ENCODE measurements at places on chromosomes 3 and 15. TPM values are rescaled to one million over a fixed set of nuclear protein-coding genes. Genes with fewer than 3 reads are reported as not detected.

Gene COL6A6
- total RNA-seq = 20.1 TPM

- no peaks in the 10 kb centered on the region for H3K4me1 ChIP-seq
- no peak overlapping the region for H3K27ac ChIP-seq
- H3K27me3 ChIP-seq = no peaks in the 10 kb centered on the region
- no peaks in the 10 kb centered on the region for H3K36me3 ChIP-seq
- DNase-seq = no peak
- H3K4me3 ChIP-seq = no peak overlapping the region
Observed at GRCh38 chr15:96583671-96584070, 253.2 kb downstream of the NR2F2 start.

DNA sequence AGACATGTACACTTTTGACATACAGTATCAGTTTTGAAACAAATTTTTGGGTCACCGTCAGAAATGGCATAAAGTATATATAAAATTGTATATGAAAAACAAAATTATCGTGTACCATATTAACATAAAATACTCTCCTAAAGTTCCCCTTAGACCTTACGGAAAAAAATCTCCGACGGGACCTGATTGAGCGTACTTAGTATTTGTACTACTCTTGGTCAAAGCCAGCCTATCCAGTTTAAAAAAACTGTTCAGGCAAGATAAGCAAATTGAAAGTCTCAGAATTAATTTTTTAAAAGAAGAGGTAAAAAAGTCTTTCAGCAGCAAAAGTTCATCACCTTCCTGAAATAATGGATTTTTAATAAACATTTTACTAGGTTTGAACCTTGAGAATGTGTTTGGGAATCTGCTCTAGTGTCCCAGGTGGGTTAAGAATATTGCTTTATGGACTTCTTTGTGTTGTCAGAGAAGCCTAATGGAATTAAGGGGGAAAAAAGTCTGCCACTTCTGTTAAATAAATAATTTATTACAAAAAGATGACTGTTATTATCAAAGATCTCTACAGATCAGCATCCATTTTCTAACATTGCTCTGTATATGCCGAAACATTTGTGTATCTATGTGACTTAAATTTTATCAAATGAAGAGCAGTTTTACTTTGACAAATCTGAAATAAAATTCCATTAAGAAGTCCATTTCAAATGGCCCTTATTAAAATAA lies 48.6 kb downstream of the ZBTB20 start:
- H3K4me1 ChIP-seq = peaks cover 15% of the 10 kb centered on the region
- no peak overlapping the region for H3K4me3 ChIP-seq
- H3K36me3 ChIP-seq = no peaks in the 10 kb centered on the region
- peak overlapping the region; percentile 82 for H3K27ac ChIP-seq
- H3K27me3 ChIP-seq = no peaks in the 10 kb centered on the region

- H3K27me3 ChIP-seq = no peaks in the 10 kb centered on the region
- no peaks in the 10 kb centered on the region for H3K36me3 ChIP-seq
- no peak overlapping the region for H3K27ac ChIP-seq
Observed at GRCh38 chr15:71168166-71168834, 53.0 kb downstream of the THSD4 start.

DNA sequence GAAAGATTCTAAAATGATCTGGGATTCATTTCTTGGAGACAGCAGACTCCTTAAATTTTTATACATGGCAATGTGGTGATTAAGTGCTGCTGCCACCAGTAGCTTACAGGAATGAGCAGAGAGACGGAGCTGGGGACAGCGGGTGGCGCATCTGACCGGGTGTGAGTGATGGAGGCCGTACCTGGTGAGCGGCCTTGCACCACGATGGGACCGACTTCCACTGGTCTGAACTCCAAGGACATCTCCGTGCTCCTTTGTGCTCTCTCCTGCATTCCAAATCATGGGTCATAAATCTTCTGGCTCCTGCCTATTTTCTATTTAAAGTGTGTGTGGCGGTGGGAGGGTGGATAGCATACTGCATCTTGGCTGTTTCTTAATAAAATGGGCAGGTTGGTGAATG lies 262.6 kb downstream of the ABHD5 start:
- H3K4me1 ChIP-seq = no peaks in the 10 kb centered on the region
- peak; percentile 21 for DNase-seq

DNA sequence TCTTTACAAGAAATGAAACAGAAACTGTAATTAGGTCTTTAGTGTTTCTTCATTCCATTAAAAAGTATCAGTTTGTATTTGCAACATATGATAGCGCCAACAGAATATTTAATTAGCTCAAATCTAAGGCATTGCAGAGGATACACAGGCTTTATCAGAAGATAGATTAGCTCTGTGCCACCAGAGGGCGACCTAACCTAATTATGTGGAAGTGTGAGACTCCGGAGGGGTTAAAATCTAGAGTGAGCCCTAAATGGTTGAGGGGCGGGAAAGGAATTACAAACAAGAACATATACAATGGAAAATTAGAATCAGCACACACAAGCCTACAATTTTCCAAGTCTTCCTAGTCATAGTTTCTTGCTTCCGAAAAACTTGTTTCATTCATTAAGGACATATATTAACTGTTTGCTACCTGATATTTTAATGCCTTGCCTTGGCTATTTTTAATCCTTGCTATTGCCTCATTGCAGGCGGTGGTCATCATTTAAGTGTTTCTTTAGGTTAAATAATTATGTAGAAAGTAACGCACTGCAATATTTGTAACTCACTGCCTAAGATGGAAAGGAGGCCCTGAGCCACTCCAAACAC lies 18.0 kb upstream of the RYR3 start:
- no peaks in the 10 kb centered on the region for H3K36me3 ChIP-seq
- no peak overlapping the region for H3K27ac ChIP-seq
- H3K4me3 ChIP-seq = no peak overlapping the region
- no peaks in the 10 kb centered on the region for H3K27me3 ChIP-seq

DNA sequence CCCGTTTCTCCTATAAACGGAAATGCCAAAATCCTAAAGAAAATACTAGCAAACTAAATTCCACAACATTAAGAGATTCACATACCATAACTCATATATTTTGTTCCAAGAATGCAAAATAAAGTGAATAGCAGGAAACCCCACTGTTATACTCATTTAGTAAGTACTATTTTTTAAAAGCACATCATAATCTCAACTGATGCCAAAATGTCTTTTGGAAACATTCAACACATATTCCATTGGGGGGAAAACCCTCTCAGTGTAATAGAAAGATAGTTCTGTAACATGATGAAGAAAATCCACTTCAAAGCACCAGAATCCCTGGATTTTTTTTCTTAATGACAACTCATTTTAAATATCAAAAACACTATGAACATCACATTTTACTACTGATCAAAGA lies 93.0 kb upstream of the EIF1B start:
- H3K4me3 ChIP-seq = no peak overlapping the region
- H3K27me3 ChIP-seq = no peaks in the 10 kb centered on the region
- H3K36me3 ChIP-seq = no peaks in the 10 kb centered on the region
- no peaks in the 10 kb centered on the region for H3K4me1 ChIP-seq
- DNase-seq = no peak

DNA sequence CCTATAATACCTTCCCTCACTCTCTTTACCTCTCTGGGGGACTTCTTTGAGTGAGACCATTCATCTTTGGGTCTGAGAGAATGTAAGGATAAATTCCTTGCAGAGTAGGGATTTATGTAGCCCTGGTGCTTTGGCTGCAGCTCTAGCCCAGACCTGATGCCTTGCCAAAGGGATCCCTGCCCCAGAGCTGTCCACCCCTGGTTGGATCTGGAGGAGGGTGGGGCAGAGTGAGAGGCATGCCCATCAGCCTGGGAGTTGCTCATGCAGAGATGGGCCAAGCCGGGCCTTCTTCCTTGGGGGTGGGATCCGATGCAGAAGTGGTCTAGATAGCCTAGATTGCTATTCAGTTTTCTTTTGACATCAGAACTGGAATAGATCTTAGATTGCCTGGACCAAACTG lies 31.5 kb downstream of the RTP1 start:
- no peak for DNase-seq
- no peaks in the 10 kb centered on the region for H3K4me1 ChIP-seq
- no peak overlapping the region for H3K27ac ChIP-seq
- no peaks in the 10 kb centered on the region for H3K27me3 ChIP-seq
- H3K4me3 ChIP-seq = no peak overlapping the region

Data from upper lobe of left lung (tissue), 6 donors.